NCI-H187 (cell line): ENCODE measurements at places on chromosomes 7 and 10.

GRCh38 chr10:11806706-11807105, 16.4 kb upstream of the PROSER2 start:
- no peak for DNase-seq

- no peak for DNase-seq
Observed at GRCh38 chr10:112340601-112341000, 33.3 kb upstream of the ACSL5 start.

DNA sequence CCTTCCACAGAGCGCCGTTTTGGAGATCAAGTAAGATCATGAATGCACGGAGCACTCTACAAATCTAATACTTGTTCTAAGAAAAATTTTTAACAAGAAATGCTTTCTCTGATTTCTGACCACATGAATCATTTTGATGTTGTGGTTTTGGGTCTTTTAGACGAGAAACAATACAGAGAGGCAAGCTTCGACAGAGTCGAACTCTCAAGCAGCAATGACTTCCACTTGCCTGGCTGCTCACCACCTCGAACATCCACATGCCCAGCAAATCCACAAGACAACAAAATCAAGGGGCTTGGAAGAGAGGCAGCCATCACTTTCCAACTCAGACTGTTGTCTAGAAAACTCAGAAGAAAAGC, 69.4 kb upstream of the GSDME start:
- no peak for DNase-seq

- no peak for DNase-seq
Observed at GRCh38 chr7:157855452-157856213, 518.8 kb downstream of the DNAJB6 start.

GRCh38 chr10:70771311-70772194, 13.6 kb downstream of the TBATA start:
- no peak for DNase-seq

- DNase-seq, result no peak
Observed at GRCh38 chr7:76352193-76352592, 6.6 kb downstream of the YWHAG start.

- no peak for DNase-seq
Observed at GRCh38 chr7:24757353-24758275, at the start of gene GSDME. TSS of gene GSDME (minus strand) at chr7:24757464. CDS start at chr7:24749774, 7,690 bp downstream.

DNA sequence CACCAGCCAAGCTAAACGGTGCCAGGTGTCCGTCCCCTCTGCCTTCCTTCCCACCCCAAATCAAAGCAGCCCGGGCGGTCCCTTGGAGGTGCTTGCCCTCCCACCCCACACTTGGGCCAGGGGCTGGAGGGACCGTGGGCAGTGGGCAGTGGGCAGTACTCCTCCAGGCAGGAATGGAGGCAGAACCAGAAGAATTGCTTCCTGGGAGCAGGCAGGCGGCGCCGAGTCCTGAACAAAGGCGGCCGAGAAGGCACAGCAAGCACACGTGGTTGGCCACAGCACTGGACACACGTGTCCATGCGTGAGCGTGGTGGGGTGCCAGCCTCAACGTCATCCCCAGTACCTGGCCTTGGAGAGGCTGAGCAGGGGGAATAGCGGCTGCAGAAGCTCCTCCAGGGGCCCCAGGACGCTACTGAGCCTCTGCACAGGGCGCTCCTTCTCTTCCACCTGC, 48.4 kb upstream of the NKX6-2 start:
- no peak for DNase-seq
